ENCODE measurements at places on chromosomes 3 and 15. TPM values are rescaled to one million over a fixed set of nuclear protein-coding genes. Genes with fewer than 3 reads are reported as not detected.

CCNB2 gene
- 0.25 TPM for total RNA-seq

LMAN1L gene
- total RNA-seq: not detected

SLC9A9 gene
- total RNA-seq: 3.0 TPM

NPRL2 gene
- total RNA-seq: 29.5 TPM

GRCh38 chr3:77078279-77078678, 38.4 kb downstream of the ROBO2 start:
- no peaks in the 10 kb centered on the region for H3K27me3 ChIP-seq
- H3K4me3 ChIP-seq: no peak overlapping the region
- H3K4me1 ChIP-seq: no peaks in the 10 kb centered on the region
- DNase-seq: no peak

- DNase-seq: no peak
- H3K4me3 ChIP-seq: no peak overlapping the region
- peaks cover 5% of the 10 kb centered on the region for H3K4me1 ChIP-seq
- H3K27me3 ChIP-seq: no peaks in the 10 kb centered on the region
Observed at GRCh38 chr3:193149998-193150397, 91.0 kb upstream of the PLAAT1 start.

GRCh38 chr15:62413153-62413552, 248.1 kb upstream of the C2CD4B start:
- no peak overlapping the region for H3K4me3 ChIP-seq
- peaks cover 37% of the 10 kb centered on the region for H3K4me1 ChIP-seq
- H3K27ac ChIP-seq: no peak overlapping the region
- H3K27me3 ChIP-seq: no peaks in the 10 kb centered on the region

DNA sequence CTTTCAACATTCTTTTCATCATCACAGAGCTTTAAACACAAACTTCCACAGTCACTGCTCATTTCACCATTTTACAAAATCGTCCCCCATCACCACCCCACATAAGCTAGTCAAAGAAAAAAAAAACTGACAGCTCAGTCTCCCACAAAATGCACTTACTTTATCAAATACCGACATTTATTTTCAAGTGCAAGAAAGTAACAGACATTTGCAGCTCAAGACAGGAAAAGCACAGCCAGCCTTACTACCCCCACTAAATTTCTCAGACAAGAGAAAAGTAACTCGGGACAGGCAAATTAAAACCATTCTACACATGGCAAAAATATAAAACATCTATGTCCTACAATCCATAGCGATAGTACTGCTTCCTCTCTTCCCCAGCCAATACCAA, 402.4 kb downstream of the SHQ1 start:
- H3K36me3 ChIP-seq: no peaks in the 10 kb centered on the region
- peak overlapping the region; percentile 85 for H3K4me3 ChIP-seq
- peaks cover 32% of the 10 kb centered on the region for H3K4me1 ChIP-seq
- no peak overlapping the region for H3K27ac ChIP-seq
- no peaks in the 10 kb centered on the region for H3K27me3 ChIP-seq

DNA sequence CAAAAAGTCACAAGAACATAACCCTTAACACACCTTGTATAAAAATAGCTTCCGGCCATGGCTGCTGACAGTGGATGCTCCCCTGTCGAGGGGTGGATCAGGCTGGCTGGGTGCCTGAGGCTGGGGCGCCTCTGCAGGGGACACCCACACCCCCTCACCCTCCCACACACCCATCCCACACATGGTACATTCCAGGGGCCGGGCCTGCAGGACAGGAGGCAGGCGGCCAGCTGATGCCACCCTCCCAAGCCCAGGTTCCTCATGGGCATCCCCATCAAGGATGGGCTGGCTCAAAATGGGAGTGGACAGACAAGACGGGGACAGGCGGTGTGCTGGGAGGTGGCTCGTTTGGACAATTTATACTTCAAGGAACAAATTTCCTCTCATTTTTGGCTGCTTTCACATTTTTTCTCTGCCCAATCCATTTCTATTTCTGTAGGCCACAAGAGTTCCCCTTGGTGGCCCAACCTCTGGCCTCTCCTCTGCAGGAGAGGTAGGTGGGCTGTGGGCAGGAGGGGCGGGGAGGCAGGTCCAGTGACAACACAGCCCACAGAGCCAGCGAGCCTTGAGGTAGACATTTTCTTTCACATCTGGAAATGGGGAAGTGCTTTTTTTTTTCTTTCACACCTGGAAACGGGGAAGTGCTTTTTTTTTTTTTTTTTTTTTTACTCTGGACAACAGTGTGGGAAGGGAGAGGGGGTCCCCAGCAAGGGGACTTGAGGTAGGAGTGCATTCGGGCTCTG, 23.3 kb downstream of the RNU5B-1 start:
- H3K36me3 ChIP-seq: no peaks in the 10 kb centered on the region
- DNase-seq: no peak
- H3K4me3 ChIP-seq: no peak overlapping the region
- no peaks in the 10 kb centered on the region for H3K27me3 ChIP-seq

- H3K27ac ChIP-seq: peak overlapping the region; percentile 97
- peaks cover 9% of the 10 kb centered on the region for H3K36me3 ChIP-seq
- no peak for DNase-seq
- peak overlapping the region; percentile 85 for H3K4me3 ChIP-seq
- H3K27me3 ChIP-seq: no peaks in the 10 kb centered on the region
- H3K4me1 ChIP-seq: peaks cover 81% of the 10 kb centered on the region
Observed at GRCh38 chr15:68283401-68283800, 5.9 kb downstream of the FEM1B start.

All from psoas muscle (tissue), 8 donors.